ENCODE measurements at places on chromosomes 6 and 20.

DNA sequence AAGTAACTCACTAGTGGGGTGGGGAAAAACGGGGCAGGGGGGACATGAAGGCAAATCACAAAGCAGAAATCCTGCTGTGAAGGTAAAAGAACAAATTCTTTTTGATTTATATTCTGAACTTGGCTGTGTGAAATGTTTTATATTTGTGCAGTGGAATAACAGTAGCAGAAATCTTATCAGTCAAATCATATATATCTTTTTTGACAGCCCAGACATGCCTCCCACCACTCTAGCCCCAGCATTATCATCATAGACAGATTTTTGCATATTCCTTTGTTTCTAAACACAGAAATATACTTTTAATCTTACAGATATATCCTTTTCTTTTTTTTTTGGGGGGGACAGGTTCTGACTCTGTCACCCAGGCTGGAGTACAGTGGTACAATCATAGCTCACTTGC lies 97.4 kb downstream of the PREP start:
- DNase-seq = no peak

DNA sequence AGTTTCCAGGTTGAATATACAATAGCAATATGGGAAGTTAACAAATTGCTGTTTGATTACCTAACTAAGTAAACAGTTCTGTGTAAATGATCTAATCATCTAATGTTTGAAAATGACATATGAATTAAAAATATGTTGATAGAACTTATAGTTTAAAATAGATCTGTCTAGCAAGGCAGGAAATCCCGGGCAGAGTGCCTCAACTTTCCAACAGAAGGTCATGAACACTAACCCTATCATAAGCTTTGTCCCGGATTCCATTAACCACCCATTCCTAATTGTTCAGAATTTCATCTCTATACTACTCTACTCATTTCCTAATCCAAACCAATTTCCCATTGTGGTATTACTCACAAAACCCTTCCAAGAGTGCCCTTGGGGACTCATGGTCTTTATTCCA lies 10.2 kb downstream of the TAAR1 start:
- DNase-seq = no peak

DNA sequence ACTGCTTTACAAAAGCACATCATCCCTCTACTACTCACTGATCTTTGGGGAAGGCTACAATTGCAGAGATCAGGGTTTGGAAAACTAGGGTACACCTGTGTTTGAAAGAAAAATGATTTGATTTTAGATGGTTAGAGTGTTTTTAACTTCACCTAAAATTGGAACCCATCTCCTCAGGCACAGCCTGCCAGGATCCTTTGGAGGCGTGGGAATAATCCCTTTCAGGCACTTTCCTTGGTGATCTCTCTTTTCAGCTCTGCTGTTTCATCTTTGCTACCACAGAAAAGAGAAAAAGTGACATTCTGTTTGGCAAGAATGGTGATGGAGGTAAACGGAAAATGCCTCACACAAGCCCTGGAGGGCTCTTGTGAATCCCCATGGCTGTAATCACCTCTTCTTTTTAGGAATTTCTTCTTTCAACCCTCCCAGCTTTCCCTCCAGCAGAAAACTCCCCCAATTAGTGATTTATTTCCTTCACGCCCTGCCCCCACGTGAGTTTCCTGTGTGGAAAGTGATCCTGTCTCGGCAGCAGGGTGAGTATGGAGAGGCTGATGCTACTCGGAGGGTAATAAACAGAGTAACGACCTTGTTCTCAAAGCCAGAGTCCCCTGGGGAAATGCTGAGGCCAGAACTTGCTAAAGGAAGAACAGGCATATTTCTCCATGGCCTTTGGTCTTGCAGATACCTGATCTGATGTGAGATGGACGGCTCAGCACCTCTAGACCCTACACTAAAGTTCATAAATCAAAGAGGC lies 9.2 kb downstream of the KCNG1 start:
- DNase-seq = no peak

DNA sequence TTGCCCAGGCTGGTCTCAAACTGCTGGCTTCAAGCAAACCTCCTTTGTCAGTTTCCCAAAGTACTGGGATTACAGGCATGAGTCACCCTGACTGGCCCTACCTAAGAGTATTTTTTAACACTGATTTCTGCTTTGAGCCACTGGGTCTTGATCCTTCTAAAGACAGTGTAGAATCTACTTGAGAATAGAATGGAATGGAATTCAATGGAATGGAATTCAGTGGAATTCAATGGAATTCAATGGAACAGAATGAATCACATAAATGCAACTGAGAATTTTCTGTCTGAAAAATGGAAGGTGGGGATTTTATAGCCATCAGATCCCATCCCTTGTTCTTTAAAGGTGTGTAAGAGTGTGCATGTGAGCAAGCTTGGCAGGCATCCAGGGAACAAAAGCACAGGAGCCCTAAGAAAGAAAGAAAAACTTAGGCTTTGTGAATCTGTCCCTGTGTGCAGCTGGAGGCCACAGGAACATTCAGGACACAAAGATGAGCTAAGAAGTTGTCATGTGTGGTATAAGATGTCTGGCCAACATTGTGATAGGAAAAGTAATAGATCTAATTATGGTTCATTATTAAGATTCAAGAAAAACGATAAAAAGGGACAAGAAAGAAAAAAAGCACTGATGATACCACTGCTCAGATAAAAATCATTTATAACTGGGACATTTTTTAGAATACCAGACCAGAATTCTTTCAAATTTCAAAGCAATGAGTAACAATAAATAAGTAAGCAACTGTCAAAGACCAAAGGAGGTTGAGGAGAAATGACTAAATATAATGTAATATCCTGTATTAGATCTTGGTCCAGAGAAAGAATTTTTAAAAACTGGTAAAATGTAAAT lies 681.0 kb upstream of the GJE1 start:
- peak; percentile 31 for DNase-seq

DNA sequence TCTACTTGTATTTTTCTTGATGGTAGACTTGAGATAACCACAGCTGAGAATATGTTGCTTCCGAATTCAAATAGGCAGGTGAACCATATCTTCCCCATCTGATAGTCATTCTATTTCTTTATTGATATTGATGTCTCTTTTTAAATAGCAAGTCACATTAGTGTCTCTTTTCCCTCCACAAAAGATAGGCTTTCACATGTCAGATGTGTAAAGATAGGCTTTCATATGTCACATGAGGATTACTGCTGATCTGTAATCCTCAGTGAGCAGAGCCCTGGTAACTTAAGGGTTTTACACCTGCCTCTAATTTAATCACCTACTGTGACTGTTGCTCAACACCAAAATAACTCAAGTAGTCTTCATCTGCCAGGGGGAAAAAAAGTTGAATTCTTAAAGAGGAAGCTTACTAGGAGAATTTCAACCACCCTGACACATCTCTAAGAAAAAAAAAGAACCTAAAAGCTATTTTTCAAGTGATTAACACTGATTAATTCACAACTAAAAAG lies 45.3 kb upstream of the TRDN start:
- no peak for DNase-seq

GRCh38 chr6:111997078-111997852 lies 56.6 kb upstream of the CCN6 start:
- peak; percentile 89 for DNase-seq

DNA sequence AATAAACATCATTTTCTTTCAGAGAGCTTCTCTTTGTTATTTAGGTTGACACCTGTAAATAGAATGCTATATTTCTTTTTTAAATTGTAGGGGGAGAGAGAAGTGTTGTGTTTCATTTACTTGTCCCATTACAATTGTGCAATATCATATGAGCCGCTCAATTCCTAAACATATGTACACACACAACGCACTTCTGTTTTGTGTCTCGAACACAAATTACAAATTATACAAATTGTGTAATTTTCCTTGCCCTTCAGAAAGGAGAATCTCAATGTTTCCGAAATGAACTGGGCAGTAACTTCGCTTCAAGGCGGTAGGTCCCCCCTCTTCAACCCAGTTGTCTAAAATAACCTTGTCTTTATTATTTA lies 2.6 kb upstream of the ABT1 start:
- no peak for DNase-seq

GRCh38 chr6:150766201-150766997 lies 99.1 kb upstream of the MTHFD1L start:
- peak; percentile 94 for DNase-seq

- peak; percentile 3 for DNase-seq
Observed at GRCh38 chr20:49567421-49568277, at the start of gene PTGIS. Gene PTGIS, minus strand, starts transcription at chr20:49568137. Its CDS starts 21 bp downstream, at chr20:49568116.

- DNase-seq = no peak
Observed at GRCh38 chr6:109083657-109084056, 11.0 kb downstream of the SESN1 start.

- no peak for DNase-seq
Observed at GRCh38 chr20:34922654-34923381, 32.8 kb downstream of the GSS start.

DNA sequence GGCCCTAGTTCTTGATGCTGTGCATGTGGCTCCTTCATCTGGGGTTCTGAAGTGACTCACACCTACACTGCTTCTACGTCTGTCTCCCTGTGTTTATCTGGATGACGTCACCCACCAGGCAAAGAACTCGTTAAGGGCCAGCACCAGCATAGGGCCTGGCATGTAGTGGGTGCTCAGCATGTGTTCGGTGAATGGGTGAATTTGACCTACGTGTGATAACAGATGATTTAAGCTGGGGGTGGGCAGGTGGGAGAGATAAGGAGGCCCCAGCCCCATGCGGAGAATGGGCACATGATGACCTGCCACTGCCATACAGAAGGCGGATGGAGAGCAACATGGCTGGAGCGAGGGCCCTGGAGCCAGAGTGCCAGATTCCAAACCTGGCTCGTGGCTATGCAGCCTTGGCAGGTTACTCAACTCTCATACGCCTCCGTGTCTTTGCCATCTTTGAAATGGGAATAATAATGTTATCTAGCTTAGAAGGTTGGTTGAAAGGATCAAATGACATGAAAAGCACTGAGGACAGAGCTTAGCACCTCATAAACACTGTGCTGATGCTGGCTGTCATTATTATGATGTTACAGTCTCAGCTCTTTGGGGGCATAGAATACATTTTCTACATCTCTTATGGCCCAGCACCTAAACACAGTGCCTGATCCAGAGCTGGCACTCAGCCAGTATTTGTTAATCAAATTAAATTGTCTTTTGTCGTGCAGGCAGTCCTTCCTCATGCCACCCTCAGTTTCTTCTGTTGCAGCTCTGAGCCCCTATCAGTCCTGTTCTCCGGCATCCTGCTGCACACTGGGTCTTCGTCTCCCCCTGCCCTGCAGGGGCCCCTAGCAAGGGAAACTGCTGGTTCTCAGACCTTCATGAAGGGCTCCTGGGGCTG lies 39.6 kb downstream of the VEGFA start:
- no peak for DNase-seq

- peak; percentile 25 for DNase-seq
Observed at GRCh38 chr6:135268740-135269139, 87.6 kb downstream of the MYB start.

DNA sequence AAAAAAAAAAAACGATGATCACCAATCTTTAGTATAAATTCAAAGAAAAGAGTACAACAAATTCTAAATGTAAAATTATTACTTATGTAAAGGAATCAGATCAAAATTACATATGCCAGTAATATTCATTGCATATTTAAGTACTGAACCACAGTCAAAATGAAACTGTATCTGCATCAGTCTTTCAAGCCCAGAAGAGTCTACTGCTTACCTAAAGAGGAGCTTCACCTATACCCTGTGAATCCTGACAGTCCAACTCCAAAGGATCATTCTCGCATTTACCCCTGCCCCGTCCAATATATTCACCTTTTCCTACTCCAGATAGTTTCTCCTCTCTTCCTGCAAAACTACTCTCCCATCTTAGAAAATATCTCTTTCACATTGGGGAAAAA lies 9.2 kb downstream of the ATG5 start:
- DNase-seq = peak; percentile 24

DNA sequence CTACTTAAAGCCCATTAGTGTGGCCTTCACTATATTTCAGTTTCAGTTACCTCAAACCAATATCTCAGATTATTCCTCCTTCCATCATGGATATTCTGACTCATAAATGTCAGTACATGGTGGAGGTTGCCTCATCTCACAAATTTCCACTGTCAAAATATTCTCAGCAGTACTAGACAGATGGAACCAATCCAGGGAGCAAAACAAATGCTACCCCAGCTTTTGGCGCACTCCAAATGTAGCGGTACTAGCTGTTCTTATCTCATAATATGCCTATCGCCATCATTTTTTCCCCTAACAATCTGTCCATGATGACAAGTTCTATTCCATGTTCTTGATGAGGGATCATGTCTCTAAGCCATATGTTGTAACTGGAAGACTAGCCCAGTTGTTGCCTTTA lies 1026.1 kb downstream of the KIF16B start:
- DNase-seq = no peak

DNA sequence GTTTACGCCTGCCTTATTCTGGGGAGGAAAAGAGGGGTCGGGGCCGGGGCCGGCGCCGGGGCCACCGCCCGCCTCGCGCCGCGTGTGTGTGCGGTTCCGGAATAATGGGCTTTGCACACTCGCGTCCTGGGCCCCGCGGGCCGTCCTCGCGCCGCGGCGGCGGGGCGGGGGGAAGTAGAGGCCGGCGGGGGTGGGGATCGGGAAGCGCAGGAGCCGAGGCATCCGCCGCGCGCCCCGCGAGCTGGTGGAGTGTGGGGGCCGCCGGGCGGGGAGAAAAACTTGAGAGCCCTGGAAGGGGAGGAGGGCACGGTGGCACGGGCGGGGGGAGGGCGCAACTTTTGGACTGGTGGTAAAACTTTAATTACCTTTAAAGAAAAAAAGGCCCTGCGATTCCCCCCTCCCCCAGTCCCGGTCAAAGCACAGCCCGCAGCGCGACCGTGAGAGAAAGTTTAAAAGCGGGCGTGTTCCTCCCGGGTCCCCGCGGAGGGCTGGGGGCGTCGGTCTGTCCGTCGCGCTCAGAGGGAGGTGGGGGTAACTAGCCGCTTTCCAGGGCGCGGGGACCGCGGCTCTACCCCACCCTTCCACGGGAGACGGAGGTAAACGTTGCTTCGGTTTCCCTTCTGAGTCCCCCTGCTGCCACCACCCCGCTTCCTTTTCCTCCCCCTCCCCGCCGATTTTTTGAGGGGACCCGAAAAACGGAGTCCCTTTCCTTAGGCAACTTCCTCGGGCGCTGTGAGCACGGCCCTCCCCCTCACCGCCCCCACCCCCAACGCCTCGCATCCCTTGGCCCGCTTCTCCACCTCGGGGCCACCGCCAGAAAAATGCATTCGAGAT lies 1.9 kb downstream of the L3MBTL3 start:
- DNase-seq = no peak

GRCh38 chr6:105492706-105493673 lies 90.1 kb upstream of the PREP start:
- no peak for DNase-seq

DNA sequence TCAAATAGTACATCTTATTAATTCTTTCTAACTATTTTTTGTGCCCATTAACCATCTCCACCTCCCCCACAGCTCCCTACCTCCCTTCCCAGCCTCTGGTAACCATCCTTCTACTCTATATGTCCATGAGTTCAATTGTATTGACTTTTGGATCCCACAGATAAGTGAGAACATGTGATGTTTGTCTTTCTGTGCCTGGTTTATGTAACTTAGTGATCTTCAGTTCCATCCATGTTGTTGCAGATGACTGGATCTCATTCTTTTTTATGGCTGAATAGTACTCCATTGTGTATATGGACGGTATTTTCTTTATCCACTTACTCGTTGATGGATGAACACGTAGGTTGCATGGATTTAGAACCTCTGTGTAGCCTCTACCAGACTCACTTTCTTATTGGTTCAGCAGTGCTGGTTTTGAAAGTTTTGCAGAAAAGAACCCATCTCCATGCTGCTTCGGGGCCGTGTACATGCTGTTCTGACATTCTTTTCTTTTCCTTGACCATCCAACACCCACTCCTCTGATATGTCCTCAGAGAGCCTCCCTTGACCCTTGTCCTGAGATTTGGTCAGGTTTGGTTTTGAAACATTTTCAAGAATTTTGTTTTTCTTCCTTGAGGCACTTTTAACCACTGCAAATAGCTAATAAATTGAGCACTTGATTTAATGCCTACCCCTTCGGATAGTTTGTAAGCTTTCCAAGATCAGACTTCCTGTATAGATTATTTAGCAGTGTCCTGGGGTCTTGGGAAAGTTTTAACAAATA lies 231.2 kb upstream of the ZFP64 start:
- no peak for DNase-seq

Data from NCI-H1105 treated with DMSO at 0.1 percent for 48 hours (cell line).